ENCODE measurements at places on chromosomes 2 and 18. TPM values are rescaled to one million over a fixed set of nuclear protein-coding genes. Genes with fewer than 3 reads are reported as not detected.
A peak's percentile ranks its signal among the peaks of the same experiment; 100 is the strongest.

DNA sequence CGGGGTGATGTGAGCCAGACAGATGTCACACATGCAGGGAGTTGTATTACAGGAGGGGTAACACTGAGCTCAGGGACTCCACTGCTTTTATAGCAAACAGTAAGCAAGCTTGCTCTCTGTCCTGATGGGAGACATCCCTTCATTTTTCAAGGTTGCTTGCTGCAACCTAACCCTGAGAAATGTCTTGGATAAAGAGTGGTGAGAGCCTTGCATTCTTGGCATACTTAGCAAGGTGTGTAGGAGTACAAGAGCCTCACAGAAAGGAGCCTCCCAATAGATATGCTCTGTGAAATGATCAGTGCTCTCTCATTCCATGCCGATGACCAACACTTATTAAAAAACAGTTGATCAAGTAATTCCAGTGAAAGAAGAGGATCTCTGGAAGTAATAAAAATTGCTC lies 8.1 kb downstream of the PFN4 start:
- DNase-seq = no peak

GRCh38 chr2:238370823-238371372 lies 50.6 kb downstream of the TRAF3IP1 start:
- DNase-seq = peak; percentile 36

DNA sequence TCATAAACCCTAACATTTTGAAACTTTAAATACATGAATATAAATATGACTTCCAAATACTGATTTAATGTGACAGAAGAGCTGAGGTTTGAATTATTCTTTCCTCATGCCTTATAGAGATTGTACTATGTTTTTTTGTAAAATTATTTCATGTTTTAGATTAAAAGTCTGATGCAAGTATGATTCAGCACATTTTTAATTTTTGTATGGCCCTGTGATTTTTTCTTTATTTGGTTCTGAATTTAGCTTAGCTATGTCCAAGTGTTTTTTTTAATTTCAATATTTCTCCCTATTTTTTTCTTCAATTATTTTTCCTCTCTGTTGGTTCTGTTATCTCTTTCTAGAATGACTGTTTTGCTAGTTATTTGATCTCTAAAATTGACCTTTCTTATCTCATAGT lies 552.1 kb downstream of the XIRP2 start:
- DNase-seq = no peak

GRCh38 chr18:47901624-47902362 lies 28.7 kb downstream of the SMAD2 start:
- DNase-seq = no peak

DNA sequence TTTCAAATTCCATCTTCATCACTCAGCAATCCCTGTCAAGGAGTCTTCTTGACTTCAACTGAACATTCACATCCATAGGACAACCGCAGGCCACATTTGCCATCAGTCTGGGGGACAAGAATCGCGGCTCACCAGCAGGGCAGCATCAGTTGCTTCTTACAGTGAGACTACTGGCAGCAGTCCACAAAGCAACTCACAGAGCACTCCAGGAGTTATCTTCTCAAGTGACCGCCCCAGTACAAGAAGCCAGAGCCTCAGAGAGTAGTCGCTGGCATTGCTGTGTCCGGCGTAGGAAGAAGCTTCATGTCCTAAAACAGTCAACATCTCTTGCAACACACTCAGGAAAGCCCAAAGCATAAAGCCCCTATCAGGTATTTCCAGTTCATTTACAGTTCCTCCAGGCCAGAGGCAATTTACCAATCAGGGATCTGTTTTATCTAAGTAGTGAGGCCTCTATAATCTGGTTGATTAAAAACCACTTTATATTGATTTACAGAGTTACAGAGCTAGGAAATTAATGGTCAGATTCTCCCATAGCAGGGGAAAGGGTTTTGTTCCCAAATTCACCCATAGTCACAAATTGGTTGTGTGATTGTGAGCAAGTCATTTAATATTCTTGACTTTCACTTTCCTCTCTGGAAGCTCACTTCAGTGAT lies 177.3 kb downstream of the NBAS start:
- DNase-seq = no peak

- DNase-seq = no peak
These were observed 37.5 kb downstream of the FASTKD2 start for GRCh38 chr2:206802654-206803514.

DNA sequence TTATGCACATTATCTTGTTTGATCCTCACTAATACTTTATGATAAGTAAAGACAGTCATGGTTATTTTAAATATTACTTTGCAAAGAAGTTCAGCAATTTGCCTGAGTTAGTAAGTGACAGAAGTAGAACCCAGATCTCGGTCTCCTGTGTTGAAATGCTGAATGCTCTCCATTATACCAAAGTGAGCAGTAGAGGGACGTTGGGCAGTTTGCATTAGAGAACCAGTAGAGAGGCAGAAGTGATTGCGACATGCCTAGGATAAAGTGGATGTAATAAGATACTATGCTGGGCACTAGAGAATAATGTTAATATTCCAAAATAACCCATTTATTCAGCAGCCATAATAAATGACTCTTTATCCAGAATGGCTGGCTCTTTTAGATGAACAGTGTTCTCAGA lies 201.0 kb downstream of the PMAIP1 start:
- DNase-seq = no peak

DNA sequence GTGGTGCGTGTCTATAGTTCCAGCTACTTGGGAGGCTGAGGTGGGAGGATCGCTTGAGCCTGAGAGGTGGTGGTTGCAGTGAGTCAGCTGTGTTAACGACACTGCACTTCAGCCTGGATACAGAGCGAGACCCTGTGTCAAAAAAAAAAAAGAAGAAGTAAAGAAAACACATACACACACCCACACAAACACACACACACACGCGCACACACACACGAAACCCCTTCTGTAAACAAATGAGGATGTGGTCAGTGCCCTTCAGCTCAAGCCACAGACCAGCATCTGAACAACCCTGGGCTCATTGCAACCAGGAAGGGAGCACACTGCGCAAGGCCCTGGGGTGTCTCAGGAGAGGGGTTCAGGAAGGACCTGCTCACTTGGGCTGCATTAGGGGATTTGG lies 47.9 kb upstream of the KCNF1 start:
- DNase-seq = no peak

DNA sequence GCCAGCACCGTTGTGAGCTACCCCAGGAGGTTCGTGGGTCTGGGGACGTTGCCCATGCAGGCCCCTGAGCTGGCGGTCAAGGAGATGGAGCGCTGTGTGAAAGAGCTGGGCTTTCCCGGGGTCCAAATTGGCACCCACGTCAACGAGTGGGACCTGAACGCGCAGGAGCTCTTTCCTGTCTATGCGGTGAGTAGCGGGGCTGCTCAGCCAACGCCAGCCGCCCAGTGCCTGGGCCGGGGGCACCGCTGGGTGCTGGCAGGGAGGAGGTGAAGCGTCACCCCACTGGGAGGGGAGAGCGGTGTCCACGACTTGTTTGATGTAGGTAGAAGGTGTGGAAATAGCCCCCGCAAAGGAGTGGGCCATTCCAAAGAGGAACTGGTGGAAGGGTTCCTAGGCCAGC lies 25.0 kb downstream of the ACMSD start:
- no peak for DNase-seq

GRCh38 chr2:240295256-240296103 lies 140.0 kb upstream of the GPC1 start:
- DNase-seq = no peak

DNA sequence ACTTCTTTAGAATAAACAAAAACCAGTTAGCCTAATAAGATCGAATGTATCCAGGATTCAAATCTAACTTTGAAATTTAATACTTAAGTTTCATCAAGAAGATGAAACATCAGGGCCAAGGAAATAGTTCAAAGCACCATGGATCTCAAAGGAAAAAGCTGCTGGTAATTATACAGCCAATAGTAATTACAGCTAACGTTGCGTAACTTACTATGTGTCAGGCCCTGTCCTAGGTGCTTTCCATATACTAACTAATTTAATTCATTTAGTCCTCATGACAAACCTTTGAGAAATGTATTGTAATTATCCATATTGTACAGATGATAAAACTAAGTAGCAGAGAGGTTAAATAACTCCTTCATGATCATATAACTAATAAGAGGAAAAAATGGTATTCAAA lies 598.6 kb downstream of the NYAP2 start:
- DNase-seq = no peak

DNA sequence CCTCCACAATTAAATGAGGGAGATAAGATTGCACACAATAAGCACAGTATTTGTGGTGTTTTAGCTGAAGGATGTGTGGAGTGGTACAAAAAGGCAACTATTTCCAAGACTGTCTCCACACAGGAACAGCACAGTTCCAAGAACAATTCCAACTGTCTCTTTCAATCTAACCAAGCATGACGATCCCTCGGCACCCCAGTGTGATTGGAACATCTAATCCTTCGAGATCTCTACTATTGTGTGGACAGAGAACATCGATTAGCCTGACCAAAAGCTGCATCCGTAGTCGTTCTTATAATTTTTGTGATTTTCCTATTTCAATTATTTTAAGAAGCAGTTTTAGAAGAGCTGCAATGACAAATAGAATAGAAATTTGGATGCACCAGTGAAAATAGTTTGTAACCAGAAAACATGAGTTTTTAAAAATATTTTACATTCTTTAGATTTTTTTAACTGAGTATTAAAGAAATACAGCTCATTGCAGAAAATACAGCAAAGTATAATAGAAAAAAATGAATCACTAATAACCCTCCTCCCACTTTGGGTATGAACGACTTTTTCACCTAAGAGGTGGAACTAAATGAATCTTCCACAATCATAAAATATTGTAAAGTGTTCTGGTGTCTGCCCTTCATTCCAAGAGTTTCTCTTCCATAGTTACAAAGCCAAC lies 76.4 kb upstream of the CABLES1 start:
- no peak for DNase-seq

- no peak for DNase-seq
These were observed 88.3 kb downstream of the NRP2 start for GRCh38 chr2:205770577-205770976.

- DNase-seq = no peak
These were observed 522 bp upstream of the ZNF407 start for GRCh38 chr18:74597034-74597661.

GRCh38 chr2:191165176-191165643 lies 14.4 kb upstream of the STAT4 start:
- peak; percentile 36 for DNase-seq

DNA sequence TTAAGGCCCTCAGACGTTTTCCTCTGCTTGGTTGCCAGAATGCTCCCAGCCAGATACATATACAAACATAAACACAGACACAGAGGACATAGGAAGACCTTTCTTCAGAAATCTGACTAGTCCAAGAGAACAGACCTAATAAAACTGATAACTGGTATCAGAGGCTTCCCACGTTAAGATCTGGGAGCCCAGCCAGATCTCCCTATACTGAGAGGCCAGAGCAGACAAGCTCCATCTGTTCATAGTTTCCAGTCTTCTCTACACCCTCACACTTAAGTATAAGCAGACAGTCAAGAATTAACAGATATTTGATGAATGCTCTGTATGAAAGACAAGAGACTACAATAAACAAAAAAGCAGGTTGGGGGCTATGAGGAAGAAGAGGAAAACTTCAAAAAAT lies 240.5 kb upstream of the CHAC2 start:
- no peak for DNase-seq

GRCh38 chr2:156319811-156320485 lies 12.6 kb downstream of the NR4A2 start:
- DNase-seq = no peak

- no peak for DNase-seq
These were observed 61.6 kb upstream of the REG3G start for GRCh38 chr2:78963881-78964280.

- no peak for DNase-seq
These were observed 107.5 kb downstream of the STK39 start for GRCh38 chr2:168139852-168140251.

DNA sequence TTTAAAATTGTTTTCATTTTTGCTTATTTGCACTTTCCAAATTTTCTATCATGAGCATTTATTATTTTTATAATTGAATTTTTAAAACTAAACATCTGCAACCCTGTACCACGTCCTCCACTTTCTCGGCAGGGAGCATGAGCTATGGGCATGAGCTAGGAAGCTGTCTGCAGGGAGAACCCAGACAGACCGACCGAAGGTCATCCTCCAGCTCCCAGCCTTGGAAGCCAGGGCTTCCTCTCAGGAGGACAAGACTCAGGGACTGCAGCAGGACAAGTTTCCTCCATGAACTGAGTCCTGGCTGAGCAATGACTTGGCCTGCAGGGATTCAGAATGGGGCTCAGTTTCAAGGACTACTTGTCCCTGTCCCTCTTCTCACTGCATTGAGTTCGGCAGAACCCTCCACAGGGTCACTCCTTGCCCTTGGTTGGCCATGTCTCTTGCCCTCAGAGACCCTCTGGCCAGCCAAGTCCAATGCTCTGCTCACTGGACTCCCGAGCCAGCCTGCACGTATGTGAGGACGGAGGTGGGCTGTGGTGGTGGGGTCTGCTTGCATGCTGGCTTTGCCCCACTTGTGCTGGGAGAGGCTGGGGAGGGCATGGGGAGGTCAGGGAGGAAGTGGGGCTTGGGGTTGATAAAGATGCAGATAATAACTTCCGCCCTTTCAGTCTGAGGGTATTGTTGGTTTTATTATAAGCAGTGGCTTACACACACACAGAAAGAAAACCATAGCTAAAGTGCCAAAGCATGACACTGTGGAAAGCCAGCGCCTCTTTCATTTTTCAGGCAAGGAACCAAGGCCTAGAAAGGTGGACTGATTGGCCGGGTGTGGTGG lies 6.6 kb downstream of the NMUR1 start:
- DNase-seq = no peak

- no peak for DNase-seq
These were observed 201.5 kb downstream of the PPP1R1C start for GRCh38 chr2:182187130-182187529.

DNA sequence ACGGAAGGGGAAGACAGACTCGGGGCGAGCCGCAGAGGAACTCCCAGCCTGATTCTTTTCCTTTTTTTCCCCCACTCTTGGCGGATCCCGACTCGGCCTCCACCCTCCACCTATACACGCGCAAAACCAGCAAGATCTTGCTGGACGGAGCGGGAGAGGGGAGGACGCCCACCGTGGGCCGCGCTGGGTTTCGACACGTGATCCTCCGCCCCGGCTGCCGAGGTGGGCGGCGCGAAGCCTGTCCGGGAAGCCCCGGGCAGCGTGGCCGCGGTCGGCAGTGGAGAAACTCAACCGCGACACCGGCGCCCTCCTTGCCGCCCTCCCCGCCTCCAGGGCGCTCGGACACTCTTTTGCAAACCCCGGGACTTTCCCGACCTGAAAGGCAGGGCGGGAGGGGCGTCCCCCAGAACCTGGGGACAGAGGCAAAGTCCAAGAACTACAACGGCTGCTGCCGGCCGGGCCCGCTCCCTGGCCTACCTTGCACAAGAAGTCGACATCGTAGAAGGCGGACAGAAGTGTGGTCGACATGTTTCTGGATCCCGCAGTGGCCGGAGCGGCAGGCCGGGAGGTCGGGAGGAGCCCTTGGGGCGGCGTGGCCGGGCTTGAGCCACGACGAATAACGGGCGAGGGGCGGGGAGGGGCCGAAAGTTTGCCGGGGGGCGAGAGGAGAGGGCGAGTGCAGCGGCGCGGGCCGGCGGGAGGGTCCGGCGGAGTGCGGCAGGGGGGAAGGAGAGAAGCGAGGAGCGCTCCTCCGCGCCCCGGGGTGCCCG lies 433 bp downstream of the ZFP36L2 start:
- DNase-seq = no peak

TRABD2A gene
- 4.6 TPM for total RNA-seq

CDH2 gene
- 0.15 TPM for total RNA-seq

CROCC2 gene
- total RNA-seq = not detected

ZCCHC2 gene
- total RNA-seq = 17.7 TPM

ERBB4 gene
- 0.10 TPM for total RNA-seq

HOXD13 gene
- not detected for total RNA-seq

PHLPP1 gene
- total RNA-seq = 14.7 TPM

SKOR2 gene
- not detected for total RNA-seq

PLGLB1 gene
- 1.3 TPM for total RNA-seq

ALPP gene
- total RNA-seq = 0.34 TPM

SPR gene
- total RNA-seq = 66.9 TPM

Data from HCT116 (cell line).